ENCODE measurements at places on chromosomes 16 and 17.

GRCh38 chr16:54446639-54447038, 160.1 kb upstream of the IRX3 start:
- DNase-seq = no peak

GRCh38 chr16:28503470-28504259, 3.0 kb downstream of the IL27 start:
- no peak for DNase-seq

- DNase-seq = no peak
Measured at GRCh38 chr16:85248342-85248741, 136.1 kb upstream of the CIBAR2 start.

DNA sequence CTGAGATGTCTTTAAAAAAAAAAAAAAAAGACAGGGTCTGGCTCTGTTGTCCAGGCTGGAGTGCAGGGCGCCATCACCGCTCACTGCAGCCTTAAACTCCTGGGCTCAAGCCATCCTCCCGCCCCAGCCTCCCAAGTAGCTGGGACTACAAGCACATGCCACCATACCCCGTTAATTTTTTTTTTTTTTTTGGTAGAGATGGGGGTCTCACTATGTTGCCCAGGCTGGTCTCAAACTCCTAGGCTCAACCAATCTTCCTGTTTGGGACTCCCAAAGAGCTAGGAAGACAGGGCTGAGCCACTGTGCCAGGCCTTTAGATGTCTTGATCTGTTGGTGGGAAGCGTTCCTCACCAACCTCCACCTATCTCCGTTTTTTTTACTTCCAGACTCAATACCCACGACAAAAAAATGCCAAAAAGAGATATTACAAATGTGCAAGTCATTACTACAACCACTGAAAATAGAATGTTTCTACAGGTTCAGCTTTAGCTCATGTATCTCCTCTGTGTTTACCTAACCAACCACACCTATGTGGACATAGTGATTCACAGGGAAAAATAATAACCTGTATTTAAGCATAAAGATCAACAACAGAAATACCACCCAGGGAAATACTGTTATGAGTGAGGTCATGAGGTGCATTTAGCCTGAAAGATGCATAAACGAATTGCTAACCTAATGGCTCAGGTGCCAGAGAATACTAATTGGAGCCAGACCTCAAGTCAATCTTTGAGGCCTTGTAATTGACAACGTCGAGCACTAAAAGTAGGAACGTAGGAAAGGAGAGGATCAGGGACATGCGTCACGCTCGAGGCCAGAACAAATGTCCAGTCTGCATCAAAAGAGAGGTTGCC, 22.6 kb downstream of the NACA2 start:
- DNase-seq = no peak

DNA sequence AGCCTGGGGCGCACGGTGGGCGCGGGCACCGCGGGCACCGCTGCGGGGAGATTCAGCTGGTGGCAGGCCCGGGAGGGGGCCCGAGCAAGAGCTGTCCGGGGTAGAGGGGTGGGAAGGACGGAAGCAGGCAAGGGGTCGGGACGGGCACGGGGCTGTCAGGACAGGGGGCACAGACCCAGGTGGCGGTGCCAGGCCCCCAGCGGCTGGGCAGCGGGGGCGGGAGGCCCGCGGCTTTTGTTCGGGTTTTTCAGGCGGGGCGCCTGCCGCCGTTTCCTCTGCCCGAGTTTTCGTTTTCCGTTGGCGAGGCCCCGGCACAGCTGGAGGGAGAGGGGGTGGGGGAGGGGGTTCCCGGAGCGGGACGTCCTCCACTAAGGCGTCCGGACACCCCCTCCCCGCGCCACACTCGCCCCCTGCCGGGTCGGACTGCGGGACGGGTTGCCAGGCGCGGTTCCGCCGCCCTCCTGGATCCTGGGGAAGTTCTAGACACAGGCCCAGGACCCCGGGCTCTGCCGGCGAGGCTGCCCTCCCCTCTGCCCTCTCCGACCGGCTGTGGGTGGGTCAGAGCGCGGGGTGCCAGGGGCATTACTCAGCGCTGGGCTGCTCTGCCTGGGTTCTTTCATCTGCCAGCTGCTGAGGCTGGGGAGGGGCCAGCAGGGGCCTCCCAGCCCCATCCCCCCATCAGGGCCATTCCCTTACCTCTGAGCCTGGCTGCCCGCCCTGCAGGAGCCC, 543 bp downstream of the ARHGAP23 start:
- no peak for DNase-seq

DNA sequence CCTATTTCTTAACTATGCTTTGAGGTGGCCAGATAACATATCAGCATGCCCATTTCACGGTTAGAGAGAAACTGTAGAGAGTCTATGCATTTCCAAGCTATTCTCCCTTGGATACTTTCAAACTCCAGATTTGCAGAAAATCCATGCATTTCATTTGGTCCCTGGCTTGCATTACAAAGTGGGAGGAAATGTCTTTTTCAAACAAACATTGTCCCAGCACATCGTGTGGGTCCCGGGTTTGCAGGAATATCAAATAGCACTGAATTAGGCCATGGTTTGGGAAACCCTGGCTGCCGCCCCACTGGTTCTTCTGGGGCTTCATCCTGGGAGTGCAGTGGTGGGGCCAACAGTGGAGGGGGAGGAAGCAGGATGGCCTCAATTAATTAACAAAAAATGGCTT, 171.9 kb downstream of the IRX5 start:
- no peak for DNase-seq

DNA sequence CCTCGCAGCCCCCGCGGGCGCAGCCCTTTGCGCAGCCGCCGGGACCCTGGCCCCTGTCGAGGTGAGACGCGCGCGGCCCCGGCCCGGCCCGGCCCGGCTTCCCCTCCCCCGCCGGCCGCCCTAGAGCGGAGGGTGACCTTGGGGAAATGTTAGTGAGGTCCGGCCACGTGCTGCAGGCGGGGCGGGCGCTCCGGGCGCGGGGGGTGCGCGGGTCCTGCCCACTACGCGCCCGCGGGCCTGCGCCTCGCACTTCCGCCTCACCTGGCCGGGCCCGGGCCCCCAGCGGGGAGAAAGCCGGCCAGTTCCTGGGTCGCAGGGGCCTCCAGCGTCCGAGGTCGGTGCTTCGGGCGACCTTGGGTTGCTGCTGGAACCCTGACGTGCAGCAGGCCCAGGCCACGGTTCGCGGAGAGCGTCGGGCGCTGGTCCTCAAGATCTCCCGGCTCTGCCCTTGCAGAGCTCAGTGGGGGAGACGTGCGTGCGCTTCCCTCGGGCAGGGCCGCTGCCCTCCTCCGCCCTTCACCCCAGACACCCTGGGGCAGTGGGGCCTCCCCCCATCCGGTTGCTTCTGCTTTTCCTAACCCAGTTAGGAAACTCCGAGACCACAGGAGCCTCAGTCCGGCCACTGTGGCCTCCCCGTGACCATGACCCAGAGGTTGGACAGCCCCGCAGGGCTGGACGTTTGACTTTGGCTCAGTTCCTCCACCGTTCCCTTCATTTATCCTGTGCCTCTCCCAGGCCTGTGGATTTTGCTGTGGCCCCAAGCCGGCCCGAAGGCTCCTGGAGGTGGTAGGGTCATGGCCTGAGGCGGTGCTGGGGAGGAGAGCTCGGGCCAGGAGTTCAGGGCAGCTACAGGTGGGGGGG, 791 bp downstream of the MCRIP2 start:
- DNase-seq = no peak

- DNase-seq = no peak
Measured at GRCh38 chr16:60646631-60647030, 1389.6 kb downstream of the CDH8 start.

Data from neural crest cell (in vitro differentiated cells).